Stimulated activated CD8-positive, alpha-beta memory T cell treated with anti-CD3 and anti-CD28 coated beads, Interleukin-4, amount 100 ng/mL, for 24 hours (primary cell): ENCODE measurements at places on chromosomes 6 and 20.
A peak's percentile ranks its signal among the peaks of the same experiment; 100 is the strongest.

DNA sequence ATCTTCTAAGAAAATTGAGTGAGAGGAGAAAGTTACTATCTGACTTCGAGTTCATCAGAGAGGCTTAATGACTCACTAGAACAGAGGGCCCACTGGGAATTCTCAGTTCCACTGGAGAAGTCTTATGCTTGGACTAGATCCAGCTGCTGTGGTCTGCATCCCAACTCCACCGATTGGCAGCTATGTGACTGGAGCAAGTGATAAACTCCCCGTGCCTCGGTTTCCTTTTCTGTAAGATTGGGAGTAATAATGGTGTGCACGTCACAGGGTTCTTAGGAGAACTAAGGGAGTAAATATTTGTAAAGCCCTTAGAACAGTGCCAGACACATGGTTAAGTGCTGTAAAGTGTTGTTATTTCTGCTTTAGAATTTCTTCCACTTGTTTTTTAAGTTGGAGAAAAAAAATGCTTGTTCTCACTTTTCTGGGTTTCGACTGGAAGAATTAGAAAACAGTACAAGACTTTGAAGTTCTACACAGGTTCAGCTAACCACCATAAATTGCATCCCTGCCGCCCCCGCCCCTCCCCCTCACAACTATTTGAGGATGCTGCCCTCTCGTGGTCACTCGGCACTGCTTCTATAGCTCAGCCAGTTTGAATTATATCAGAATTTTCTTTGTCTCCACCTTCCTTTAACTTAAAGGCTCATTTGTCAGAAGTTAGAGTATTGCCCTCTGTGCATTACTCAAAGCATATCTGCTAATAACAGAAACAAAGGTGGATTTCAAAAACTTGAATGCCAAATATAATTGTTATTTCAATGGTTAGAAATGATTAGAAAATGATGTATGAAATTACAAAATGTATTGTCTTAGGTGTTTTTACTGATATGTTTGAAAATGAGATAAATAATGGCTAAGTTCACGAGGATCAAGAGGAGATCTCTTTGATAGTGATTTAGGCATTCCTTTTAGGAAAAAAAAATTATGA lies 95.0 kb upstream of the IFNGR1 start:
- peak; percentile 48 for DNase-seq

- DNase-seq = no peak
These were observed 131.4 kb upstream of the TRAF3IP2 start for GRCh38 chr6:111737065-111737521.

- no peak for DNase-seq
These were observed 37.5 kb downstream of the DLL1 start for GRCh38 chr6:170253226-170253909.

DNA sequence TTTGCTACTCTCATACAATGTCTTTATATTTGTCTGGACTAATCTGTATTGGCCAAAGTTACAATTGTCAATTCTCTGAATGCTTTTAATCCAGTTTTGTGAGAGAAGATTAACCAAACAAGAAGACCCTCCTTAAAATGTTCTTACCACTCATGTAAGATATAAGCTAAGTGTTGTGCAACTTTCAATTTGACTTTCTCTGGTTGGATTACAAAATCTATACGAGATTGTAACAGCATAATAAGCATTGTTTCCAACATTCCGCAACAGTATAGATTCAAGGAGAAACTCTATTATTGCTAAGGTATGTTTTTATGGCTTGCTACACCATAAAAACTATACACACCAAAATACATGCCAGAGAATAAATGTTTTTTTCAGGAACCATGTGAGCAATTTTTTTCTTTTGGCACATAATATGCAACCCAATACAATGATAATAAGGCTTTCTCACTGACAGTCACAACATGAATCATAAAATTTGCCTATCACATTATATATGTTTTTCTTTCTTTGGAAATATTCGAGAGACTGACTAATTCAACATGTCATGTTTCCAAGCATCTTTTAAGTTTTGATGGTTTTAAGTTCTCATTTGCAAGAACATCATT lies 12.2 kb upstream of the TRPC4AP start:
- no peak for DNase-seq

- DNase-seq = no peak
These were observed 65.7 kb upstream of the DUSP22 start for GRCh38 chr6:226516-227073.

DNA sequence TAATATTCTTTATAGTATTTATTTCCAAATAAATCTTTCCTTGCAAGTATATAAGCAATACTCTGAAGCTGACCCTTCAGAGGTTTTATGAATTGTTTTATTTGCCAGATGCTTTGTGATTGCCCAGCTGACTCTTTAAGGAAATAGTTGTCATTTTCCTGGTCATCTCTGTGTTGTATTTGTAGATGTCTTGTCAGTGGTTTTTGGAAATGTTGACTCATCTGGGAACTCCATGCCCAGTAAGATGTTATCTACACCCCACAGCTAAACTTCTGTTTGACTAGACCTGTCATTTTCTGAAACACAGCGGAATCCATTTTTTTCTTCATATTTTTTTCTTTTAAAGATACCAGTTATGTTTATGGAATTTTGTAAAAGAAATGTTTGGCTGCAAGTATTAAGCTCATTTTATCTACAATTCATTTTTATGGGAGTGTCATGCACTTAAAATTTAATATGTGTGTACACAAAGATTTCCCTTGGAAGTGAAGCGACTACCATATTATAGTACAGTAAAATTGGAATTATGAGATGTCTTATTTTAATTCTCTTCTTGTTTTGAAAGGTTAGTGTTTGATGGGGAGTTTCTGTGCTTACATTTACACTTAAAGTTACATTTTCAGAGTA lies 491.0 kb downstream of the NKAIN2 start:
- no peak for DNase-seq

DNA sequence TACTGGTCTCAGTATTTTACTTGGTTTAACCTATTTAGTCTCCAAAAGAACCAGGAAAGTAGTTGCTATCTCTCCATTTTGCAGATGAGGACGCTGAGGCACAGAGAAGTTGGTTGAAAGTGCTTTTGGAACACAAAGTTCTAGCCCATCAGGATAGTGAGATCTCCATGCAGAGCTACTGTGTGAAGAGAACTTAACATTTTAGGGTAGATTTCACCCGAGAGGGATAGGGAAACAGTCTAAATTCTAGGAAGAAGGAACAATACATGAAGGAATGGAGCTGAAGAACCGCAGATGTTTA lies 65.1 kb downstream of the PHACTR2 start:
- no peak for DNase-seq

DNA sequence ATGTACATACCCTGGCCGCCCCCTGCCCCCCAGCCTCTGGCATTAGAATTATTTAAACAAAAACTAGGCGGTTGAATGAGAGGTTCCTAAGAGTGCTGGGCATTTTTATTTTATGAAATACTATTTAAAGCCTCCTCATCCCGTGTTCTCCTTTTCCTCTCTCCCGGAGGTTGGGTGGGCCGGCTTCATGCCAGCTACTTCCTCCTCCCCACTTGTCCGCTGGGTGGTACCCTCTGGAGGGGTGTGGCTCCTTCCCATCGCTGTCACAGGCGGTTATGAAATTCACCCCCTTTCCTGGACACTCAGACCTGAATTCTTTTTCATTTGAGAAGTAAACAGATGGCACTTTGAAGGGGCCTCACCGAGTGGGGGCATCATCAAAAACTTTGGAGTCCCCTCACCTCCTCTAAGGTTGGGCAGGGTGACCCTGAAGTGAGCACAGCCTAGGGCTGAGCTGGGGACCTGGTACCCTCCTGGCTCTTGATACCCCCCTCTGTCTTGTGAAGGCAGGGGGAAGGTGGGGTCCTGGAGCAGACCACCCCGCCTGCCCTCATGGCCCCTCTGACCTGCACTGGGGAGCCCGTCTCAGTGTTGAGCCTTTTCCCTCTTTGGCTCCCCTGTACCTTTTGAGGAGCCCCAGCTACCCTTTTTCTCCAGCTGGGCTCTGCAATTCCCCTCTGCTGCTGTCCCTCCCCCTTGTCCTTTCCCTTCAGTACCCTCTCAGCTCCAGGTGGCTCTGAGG lies 7.6 kb downstream of the CDKN1A start:
- no peak for DNase-seq

DNA sequence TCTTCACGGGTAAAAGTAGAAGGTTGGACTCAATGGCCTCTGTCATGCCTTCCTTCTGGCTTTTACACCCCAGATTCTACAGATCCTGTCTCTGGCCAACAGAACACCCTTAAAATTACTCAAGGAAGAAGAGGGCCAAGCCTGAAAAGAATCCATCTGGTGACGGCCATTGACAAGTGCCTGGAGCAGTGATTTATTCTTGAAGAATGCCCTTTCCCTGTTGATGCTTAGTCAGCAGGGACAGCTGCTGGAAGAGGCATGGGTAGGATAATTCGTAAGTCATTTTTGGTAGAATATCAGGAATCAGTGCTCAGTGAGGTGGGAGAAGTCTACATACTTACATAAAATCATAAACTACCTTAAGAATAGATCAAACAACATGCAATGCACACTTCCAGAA lies 397.9 kb downstream of the SAMD5 start:
- DNase-seq = no peak

- no peak for DNase-seq
These were observed 243.3 kb downstream of the PRL start for GRCh38 chr6:22053391-22053997.

DNA sequence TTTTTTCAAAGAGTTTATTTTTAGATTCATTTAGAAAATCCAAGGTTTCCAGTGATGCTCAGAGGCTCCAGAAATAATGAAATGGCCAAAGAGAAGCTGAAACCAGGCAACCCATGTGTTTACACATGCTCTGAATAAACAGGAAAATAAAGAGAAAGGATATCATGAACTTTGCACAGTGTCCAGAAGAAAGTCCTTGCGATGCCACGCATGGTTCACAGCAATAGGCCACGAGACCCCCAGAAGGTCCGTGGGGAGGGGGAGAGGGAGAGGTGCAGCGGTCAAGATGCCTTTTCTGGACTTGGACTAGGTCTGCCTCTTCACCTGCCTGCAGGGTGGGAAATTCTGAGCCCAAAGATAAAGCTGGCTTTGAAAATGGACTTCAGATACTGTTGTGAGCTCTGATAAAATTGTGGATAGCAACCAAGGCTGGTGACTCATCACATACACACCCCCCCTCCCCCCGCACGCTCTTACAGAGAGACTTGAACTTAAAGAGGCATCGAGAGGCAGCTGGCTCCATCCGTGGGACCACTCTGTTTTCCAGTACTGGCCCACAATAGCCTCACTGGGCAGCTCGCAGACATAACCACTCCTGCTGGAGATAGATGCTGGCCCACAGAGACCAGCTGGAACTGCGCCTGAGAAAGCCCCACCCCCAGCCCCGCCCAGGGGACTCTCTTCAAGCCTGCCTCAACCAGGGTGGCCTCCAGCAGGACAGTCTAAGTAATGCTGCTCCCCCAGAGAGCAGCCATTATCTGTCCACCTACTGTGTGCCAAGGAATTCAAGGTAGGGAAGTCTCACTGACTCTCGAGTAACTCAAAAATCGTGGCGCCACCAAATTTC lies 21.2 kb upstream of the NFATC2 start:
- no peak for DNase-seq

- DNase-seq = no peak
These were observed 26.3 kb upstream of the ZNF318 start for GRCh38 chr6:43395776-43396175.

DNA sequence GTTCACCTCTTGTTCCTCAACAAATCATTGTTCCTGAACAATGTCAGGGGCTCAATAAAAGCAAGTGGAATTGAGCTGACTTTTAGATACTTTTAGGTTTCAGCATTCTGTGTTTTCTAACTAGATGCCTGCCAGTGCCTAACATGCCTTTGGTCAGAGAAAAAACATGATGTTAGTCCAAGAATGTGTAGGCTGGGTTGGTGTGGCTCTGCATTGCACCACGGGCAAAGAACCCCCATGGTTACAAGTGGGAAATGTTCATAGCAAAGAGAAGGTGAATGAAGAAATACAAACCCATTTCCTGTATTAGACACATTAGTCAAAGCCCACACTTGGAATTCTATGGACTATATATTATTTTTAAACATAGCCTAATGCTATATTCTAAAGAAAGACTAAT lies 193.3 kb downstream of the TMEM200A start:
- DNase-seq = no peak

DNA sequence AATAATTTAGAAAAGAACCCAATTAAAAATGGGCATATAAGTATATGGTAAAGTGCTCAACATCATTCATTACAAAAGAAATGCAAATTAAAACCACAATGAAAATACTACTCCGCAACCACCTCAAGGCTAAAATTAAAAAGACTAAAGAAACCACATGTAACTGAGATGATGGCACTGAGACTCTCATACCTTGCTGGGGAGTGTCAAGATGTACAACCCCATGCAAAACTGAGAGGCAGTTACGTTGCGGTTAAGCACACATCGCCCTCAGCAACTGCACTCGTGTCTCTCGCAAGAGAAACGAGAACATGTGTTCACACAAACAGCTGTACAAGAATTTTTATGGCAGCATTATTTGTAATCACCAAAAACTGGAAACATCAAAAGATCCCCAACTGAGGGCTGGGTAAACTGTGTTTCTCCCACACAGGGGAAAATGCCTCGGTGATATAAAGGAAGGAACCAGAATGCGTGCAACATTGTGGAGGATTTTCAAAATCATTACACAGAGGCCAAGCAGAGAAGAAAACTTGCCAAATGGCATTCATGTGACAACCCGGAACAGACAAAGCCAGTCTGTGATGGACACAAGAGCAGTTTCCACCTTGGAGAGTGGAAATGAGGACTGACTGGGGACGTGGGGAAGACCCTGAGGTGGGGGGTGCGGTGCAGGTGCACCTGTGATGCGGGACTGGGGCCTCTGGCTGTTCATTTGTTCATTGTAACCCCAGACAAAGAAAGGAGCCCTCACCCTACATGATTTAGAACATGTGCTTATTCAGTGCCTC lies 144.9 kb downstream of the WDR27 start:
- peak; percentile 7 for DNase-seq

DNA sequence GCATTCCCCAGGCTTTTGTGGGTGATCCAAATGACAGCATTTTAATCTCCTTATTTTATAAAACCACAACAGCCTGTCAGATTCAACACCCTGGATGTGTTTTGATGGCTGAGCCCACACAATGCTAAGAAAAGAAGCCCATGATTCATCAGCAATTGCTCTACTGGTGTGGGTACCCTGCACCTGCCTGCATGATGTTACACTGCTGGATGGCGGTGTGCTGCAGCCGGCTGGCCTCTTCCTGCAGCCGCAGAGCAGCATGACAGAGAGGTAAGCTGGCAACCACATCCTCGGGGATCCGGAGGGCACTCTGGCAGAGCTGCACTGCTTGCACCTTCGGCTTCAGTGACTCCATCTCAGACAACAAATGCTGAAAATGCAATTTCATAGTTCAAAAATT lies 327.5 kb downstream of the SYNE1 start:
- DNase-seq = peak; percentile 44
